ENCODE measurements at places on chromosomes 3 and 15. TPM values are rescaled to one million over a fixed set of nuclear protein-coding genes. Genes with fewer than 3 reads are reported as not detected.

DAZL gene
- not detected for total RNA-seq

SLC24A5 gene
- total RNA-seq = not detected

EIF5A2 gene
- 30.5 TPM for total RNA-seq

EFHB gene
- total RNA-seq = 1.4 TPM

ZNF860 gene
- 0.18 TPM for total RNA-seq

Measured in HFFc6 (cell line).